ENCODE measurements at places on chromosomes 7 and 10. TPM values are rescaled to one million over a fixed set of nuclear protein-coding genes. Genes with fewer than 3 reads are reported as not detected.

NME8 gene
- total RNA-seq, result 1.2 TPM

PIP gene
- not detected for total RNA-seq

VWC2 gene
- total RNA-seq, result 0.70 TPM

MYL10 gene
- 8.8 TPM for total RNA-seq

ELOVL3 gene
- 1.3 TPM for total RNA-seq

TMEM196 gene
- total RNA-seq, result not detected

VAX1 gene
- total RNA-seq, result not detected

ZNF853 gene
- total RNA-seq, result 16.8 TPM

ITGA8 gene
- total RNA-seq, result 64.9 TPM

EPHA1 gene
- 11.1 TPM for total RNA-seq

PHYHIPL gene
- total RNA-seq, result 8.6 TPM

PGAM2 gene
- total RNA-seq, result 102 TPM

MKX gene
- 0.47 TPM for total RNA-seq

FAM13C gene
- total RNA-seq, result 16.3 TPM
